Large intestine (tissue), 12 donors: ENCODE measurements at places on chromosomes 2 and 18.
A peak's percentile ranks its signal among the peaks of the same experiment; 100 is the strongest.

- no peak for DNase-seq
- H3K36me3 ChIP-seq = no peaks in the 10 kb centered on the region
- no peaks in the 10 kb centered on the region for H3K27me3 ChIP-seq
- H3K4me1 ChIP-seq = no peaks in the 10 kb centered on the region
- no peak overlapping the region for H3K4me3 ChIP-seq
- H3K27ac ChIP-seq = no peak overlapping the region
Observed at GRCh38 chr2:223109341-223109740, 57.4 kb downstream of the KCNE4 start.

GRCh38 chr2:158478816-158479215, 22.1 kb downstream of the PKP4 start:
- no peak overlapping the region for H3K4me3 ChIP-seq
- no peak for DNase-seq
- H3K36me3 ChIP-seq = peaks cover 3% of the 10 kb centered on the region

GRCh38 chr2:215749092-215749957, 264.0 kb downstream of the MREG start:
- no peak overlapping the region for H3K27ac ChIP-seq
- no peaks in the 10 kb centered on the region for H3K4me1 ChIP-seq
- H3K36me3 ChIP-seq = no peaks in the 10 kb centered on the region
- no peaks in the 10 kb centered on the region for H3K27me3 ChIP-seq
- H3K4me3 ChIP-seq = no peak overlapping the region
- peak; percentile 43 for DNase-seq

- H3K4me1 ChIP-seq = peaks cover 10% of the 10 kb centered on the region
- no peak for DNase-seq
- H3K36me3 ChIP-seq = no peaks in the 10 kb centered on the region
- H3K27ac ChIP-seq = no peak overlapping the region
- no peak overlapping the region for H3K4me3 ChIP-seq
- H3K27me3 ChIP-seq = no peaks in the 10 kb centered on the region
Observed at GRCh38 chr18:24019641-24020331, 5.2 kb downstream of the TTC39C start.

DNA sequence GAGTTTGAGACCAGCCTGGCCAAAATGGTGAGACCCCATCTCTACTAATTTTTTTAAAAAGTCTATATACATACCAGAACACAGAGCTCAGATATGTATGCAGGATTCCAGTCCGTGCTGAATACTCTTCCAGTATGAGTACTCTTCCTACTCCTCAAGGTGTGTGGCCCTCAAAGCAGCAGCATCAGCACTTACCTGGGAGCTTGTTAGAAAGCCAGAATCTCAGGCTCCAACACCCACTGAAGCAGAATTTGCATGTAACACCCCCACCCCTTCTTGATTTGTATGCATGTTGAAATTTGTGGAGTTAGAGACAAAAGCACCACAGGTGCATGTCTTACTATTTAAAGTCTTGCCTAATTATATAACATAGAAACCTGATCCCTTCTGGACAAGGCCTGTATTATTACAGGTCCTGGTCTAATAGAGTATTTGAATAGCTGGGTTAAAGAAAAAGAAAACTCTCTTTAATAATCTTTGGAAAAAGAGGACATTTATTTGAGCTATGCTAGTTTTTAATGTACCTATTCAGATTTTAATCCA, 50.3 kb upstream of the NFE2L2 start:
- H3K27ac ChIP-seq = no peak overlapping the region
- H3K4me1 ChIP-seq = peaks cover 9% of the 10 kb centered on the region
- no peaks in the 10 kb centered on the region for H3K36me3 ChIP-seq
- H3K27me3 ChIP-seq = no peaks in the 10 kb centered on the region
- DNase-seq = no peak

DNA sequence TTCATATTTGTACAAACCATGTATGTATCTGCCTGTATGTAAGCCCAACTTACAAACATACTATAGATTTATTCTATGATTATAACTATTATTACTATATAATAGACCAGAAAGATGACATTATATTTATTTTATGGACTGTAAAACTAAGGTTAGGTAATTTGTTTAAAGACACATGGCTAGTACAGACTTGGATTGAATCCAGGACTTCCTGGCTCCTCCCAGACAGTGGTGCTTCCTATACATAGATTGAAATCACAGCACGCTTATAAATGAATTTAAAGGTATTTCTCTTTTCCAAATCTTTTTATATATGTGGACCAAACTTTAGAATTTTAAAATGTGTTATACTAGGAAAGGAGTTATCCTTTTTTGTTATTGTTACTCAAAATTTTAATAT, 151.6 kb upstream of the MYO3B start:
- no peak overlapping the region for H3K4me3 ChIP-seq
- H3K4me1 ChIP-seq = no peaks in the 10 kb centered on the region
- H3K36me3 ChIP-seq = peaks cover 16% of the 10 kb centered on the region
- DNase-seq = no peak
- H3K27ac ChIP-seq = no peak overlapping the region
- H3K27me3 ChIP-seq = no peaks in the 10 kb centered on the region

- H3K27ac ChIP-seq = no peak overlapping the region
- no peaks in the 10 kb centered on the region for H3K36me3 ChIP-seq
- H3K27me3 ChIP-seq = no peaks in the 10 kb centered on the region
- no peaks in the 10 kb centered on the region for H3K4me1 ChIP-seq
- no peak overlapping the region for H3K4me3 ChIP-seq
Observed at GRCh38 chr2:71531522-71532047, 78.2 kb downstream of the DYSF start.

DNA sequence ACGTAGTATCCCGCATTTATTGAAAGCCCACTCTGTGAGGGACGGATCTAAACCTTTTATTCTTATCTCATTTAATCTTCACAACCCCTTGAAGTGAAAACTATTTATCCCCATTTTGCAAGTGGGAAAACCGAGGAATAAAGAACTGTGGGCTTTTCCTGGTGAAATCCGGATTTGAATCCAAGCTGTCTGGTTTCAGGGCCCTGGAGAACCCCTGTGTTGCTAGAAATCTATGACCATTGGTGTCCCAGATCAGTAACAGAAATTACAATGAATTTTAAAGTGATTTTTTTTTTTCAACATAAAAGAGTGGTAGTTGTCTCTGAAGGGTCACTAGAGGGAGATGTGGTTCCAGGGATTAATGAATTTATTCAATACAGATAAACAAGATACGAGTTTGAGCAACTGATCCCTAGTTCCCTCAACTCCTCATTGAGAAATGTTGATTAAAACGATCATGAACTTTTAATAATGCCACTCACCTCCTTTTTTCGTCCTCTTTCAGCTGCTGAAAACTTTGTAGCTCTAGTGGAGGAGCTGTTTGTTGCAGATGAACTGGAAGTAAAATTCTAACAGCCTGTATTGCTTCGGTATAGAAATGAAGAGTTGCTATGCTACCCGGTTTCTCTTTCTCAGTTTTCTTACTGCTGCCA, 940 bp downstream of the XRCC5 start:
- H3K27me3 ChIP-seq = no peaks in the 10 kb centered on the region
- peak; percentile 41 for DNase-seq
- peaks cover 38% of the 10 kb centered on the region for H3K36me3 ChIP-seq
- H3K4me1 ChIP-seq = peaks cover 30% of the 10 kb centered on the region

GRCh38 chr2:11022591-11023273, 111.0 kb downstream of the KCNF1 start:
- no peak for DNase-seq
- peaks cover 3% of the 10 kb centered on the region for H3K4me1 ChIP-seq
- H3K27ac ChIP-seq = no peak overlapping the region
